Fibroblast of the aortic adventitia (primary cell): ENCODE measurements at places on chromosomes 7 and 10.

- DNase-seq = no peak
These were observed 12.3 kb upstream of the PDCD4 start for GRCh38 chr10:110859206-110859972.

GRCh38 chr7:121313793-121314676 is 14.8 kb upstream of the WNT16 start:
- peak; percentile 86 for DNase-seq

DNA sequence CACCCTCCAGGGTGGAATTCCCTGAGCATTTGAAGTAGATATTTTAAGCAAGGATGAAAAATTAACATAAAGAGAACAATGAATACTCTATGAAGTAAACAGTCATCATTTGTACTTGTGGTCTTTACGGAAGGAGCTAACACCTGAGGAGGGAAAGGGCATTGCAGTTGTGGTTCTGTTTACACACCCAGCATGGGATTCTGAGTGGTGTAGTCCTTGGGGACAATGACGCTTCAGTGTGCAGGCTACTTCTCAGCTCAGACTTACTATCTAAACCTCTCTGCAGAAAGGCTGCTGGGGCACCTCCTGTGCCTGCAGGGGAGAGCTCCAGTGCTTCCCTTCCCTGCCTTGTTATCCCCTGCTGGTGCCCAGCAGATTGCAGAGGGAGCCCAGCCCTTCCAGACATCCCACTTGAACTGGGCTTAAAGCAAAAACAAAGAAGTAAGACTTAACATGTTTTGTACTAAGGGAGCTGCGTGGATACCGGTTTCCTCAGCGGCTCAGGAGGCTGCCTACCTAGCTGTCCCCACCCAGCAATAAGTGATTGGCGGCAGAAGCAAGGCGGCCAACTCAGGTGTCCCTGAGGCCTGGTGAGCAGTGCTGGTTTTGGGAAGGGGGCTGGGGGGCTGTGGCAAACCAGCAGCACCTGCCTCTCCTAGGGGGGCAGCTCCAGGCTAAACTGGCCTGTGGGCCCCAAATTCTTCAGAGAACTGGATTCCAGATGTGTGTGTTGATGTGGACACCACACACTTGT is 89.1 kb downstream of the CELF2 start:
- DNase-seq = no peak

- no peak for DNase-seq
These were observed 1283.3 kb downstream of the TYW1 start for GRCh38 chr7:68279827-68280400.

DNA sequence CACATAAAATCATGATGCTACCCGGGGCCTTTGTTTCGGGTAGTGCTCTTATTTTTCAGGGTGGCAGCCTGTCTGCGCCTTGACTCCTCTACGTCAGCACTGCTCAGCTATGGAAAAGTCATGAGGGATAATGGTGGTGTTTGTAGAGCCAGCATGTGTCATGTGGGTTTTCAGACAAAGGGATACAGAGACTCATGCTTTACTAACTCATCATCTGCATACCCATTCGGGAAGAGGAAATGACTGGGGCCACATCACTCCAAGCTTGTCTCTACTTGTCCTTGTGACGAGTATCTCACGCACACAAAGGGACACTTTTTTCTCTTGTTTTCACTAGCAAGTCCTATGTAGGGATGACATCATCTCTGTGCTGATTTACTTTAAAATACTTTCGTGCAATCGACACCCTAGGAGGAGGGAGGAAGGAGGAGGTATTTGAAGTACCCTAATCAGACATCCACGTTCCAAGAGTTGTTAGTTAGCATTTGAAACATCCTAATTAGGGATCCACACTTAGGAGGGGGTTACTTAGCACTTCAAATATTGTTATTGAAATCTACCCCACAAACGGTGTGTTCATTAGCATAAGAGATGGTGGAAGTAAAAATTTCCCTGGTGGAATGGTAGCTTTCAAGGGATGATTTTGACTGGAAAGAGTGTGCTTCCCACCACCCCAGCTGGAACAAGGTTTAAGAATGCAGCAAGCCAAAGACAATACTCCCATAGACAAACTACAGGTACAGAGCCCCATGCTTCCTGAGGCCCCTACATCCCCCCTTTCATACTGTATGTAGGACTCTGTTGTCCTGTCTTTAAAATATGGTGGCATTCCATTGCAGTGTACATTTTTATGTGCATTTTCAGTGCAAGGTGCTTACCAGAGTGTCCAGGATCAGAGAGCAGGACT is 52.0 kb downstream of the THNSL1 start:
- peak; percentile 61 for DNase-seq

GRCh38 chr10:92573091-92573797 is 649 bp downstream of the IDE start:
- DNase-seq = peak; percentile 59

DNA sequence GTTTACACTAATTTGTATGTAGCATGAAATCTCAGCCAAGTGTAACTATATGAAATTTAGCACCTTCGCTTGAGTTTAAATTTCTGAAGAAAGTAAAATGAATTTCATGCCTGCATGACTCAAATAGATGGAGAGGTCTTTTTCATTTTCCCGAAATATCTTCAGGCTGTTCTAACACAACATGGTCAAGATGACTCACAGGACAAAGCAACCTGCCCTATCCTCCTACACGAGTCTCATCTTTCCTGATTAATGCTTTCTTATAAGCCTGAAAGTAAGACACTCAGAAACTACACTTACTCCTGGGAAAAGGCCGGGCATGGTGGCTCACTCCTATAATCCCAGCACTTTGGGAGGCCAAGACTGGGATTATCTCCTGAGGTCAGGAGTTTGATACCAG is 41.2 kb downstream of the CH25H start:
- no peak for DNase-seq

GRCh38 chr10:7891634-7892033 is 73.3 kb downstream of the TAF3 start:
- DNase-seq = peak; percentile 12

DNA sequence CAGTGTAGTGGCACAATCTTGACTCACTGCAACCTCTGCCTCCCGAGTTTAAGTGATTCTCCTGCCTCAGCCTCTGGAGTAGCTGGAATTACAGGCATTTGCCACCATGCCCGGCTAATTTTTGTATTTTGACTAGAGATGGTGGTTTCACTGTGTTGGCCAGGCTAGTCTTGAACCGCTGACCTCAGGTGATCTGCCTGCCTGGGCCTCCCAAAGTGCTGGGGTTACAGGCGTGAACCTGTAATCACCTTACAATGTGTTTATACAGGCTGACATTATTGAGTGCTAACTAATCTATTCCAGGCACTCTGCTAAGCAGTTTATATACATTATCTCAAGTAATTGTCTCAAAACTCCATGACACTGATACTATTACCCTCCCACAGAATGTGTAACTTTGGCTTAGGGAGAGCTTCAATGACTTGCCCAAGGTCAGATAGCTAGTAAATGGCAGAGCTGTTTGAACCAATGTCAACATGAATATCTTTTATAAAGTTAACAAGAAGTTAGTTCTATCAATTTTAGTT is 36.8 kb downstream of the KIFBP start:
- DNase-seq = no peak

GRCh38 chr10:61883371-61884025 is 18.0 kb upstream of the ARID5B start:
- no peak for DNase-seq

DNA sequence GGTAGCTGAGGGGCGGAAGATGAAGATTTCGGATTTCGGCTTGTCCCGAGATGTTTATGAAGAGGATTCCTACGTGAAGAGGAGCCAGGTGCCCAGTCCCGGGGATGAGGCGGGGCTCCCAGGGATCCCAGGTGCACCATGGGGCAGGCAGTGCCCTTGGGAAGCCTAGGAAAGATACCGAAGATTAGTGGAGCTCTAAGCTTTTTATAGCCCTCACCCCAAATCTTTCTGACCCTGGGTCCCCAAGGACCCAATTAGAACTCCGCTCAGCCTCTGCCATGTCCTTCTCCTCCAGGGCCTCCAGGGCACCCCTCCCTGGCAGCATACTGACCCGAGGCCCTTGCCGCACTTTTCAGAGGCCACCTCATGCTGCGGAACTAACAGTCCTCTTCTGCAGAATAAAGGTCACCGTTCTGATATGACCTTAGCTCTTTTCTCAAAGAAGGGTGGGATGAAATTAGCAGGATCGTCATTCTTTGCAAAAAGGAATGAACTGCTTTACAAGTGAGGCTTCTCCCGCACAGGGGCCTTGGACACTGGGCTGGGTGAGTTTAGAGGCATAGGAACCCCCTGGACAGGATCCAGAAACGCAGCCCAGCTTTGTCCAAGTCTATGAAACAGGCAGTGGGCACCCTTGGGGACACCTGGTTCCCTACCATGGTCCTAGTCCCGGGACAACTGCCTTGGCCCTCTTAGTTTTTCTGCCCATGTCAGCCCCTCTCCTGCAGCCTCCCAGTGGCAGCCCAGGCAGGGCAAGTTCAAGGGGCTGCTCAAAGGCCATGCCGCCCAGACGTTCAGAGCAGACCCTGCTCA is 17.9 kb upstream of the CSGALNACT2 start:
- no peak for DNase-seq

GRCh38 chr7:94294471-94295131 is 100.1 kb upstream of the COL1A2 start:
- DNase-seq = peak; percentile 25

DNA sequence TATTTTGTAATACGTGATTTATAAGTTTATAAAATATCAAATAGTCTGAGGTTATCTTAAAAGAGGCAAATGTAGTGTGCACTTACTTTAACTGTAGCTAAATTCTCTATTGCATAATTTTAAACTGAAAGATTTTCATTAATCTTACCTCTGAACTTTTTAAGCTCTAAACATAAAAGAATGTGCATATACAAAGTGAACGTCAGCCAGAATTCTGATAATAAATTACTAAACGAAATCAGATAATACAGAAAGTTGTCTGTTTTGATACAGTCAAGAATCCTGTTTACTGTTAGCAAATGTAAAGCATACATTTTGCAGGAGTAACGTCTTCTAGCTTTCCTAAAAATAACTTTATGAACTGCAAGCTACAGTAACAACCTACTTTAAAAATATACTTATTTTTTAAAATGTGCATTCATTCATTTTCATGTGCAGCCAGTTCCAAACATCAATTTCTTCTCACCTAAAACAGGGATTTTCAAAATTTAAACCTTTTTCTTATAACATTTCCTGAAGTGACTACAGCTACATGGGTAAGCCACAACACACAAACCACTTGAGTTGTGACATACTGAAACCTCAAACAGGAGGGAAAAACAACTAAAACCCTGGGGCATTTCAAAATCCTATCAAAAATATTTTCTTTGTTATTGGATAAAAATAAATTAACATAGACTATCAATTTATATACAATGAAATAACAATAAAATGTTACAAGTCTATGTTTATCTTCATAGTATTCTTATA is 92.7 kb downstream of the RNLS start:
- no peak for DNase-seq

DNA sequence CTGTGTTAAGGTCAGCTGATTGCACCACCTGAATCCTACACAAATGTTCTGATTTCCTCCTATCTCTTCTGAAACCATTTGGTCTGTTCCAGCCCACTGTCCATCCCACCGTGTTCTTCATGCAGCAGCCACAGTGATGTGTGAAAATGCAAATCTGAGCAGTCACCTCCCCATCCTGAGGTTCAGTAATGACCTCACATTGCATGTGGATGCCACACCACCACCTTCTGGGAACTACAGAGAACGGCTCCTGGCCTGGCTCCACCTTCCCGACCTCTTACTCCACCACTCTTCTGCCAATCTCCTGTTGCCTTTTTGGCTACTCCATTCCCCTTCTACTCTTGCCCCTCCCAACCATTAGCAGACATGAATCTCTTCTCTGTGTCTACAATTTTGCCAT is 244.4 kb downstream of the TNS3 start:
- no peak for DNase-seq

- no peak for DNase-seq
These were observed 155.9 kb upstream of the ASAH2 start for GRCh38 chr10:50407076-50407801.

DNA sequence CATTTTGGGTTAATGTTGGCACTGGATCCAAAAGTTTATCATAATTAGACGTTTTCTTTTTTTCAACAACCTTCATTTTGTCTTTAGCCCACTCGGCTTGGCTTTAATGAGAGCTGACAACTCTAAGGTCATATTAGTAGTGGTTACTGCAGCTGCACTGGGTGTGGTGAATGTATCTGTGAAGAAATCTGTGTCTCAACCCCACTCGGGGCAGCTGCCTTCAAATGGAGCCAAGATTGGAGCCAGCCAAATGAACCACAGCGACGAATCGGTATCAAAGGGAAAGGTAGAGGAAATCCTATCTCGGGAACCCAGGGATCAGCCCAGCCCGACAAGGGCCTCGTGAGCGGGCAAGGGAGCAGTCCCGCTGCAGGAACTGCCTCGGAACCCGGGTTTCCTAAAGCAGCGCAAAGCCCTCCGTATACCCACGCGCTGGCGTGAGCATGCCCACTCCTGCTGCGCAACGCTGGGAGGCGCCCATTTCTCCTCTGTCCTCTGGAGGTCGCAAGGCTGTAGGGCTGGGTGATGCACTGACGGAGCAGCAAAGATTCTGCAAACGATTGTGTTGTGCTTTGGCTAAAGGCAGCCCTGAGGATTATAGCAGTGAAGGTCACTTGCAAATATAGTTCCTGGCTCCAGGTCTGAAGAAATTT is 98.7 kb upstream of the MBL2 start:
- no peak for DNase-seq

- DNase-seq = no peak
These were observed 7.0 kb upstream of the TET1 start for GRCh38 chr10:68553138-68553537.

DNA sequence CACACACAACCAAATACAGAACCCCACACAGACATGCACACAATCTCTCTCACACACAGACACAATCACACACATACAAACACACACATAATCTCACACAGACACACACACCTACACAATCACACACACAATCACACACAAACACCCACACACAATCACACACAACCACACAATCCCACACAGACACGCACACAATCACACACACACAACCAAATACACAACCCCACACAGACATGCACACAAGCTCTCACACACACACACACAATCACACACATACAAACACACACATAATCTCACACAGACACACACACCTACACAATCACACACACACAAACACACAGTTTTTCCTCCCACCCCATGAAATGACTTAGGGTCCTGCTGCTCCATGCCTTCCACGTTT is 160.4 kb upstream of the PFKP start:
- no peak for DNase-seq

DNA sequence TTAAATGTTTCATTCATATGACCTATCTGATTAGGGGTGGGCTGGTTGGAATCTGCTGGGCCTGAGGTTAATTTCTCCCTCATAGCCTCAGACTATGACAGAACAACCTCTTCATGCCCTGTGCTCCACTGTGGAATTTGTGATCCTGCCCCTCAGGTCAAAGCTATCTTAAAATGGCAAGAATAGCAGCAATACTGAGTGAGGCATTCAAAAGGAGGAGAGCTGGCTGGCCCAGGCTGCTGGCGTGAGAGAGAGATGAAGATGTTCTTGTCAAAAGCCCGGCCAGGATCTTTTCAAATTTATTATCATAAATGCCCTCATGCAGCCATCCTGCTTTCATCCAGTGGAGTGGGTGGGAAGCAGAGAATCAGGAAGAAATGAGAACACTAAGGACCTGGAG is 41.8 kb upstream of the PLCE1 start:
- no peak for DNase-seq
